ENCODE measurements at places on chromosomes 7 and 10.
A peak's percentile ranks its signal among the peaks of the same experiment; 100 is the strongest.

GRCh38 chr10:52879091-52879807 lies 106.7 kb upstream of the MBL2 start:
- DNase-seq = no peak

GRCh38 chr7:50307368-50308032 lies 3.0 kb downstream of the IKZF1 start:
- no peak for DNase-seq

DNA sequence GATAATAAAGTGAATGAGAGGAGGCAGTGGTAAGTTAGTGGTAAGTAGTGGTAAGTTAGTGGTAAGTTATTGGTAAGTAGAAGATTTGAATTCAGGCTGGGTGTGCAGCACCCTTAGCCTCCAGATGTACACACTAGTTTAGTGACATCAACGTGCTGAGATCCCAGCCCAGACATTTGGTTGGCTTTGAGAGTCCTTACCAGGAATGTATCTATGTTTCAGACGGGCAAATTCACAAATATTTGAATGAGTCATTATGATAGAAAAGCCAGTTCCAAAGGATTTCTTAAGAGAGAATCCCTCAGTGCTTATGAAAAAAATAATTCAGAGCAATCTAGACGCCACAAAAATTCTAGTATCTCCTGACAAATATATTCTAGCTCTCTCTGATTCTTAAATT lies 70.0 kb downstream of the ARL4A start:
- no peak for DNase-seq

- peak; percentile 48 for DNase-seq
Observed at GRCh38 chr7:94655126-94655847, 646 bp downstream of the SGCE start.

DNA sequence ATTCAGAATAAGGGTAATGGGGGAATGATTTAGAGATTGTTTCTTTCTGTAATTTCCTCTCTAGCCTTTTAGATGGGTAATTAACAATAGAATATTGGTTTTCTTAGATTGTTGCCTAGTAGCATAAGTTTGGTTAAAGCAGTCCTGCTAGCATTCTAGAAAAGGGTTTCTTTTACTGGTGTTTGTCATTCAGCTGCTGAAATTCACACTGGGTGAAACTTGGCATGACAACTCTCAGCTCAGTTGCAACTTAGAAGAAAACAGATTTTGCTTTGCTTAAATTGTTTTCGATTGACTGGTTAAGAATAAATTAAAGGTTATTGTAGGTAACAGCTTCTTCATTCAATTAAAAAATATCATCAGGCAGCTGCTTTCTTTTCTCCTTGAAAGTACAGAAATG lies 25.1 kb upstream of the PDK4 start:
- DNase-seq = no peak

GRCh38 chr10:59582780-59583179 lies 126.9 kb downstream of the SLC16A9 start:
- DNase-seq = no peak

- no peak for DNase-seq
Observed at GRCh38 chr10:6301488-6302075, 98.8 kb downstream of the PFKFB3 start.

DNA sequence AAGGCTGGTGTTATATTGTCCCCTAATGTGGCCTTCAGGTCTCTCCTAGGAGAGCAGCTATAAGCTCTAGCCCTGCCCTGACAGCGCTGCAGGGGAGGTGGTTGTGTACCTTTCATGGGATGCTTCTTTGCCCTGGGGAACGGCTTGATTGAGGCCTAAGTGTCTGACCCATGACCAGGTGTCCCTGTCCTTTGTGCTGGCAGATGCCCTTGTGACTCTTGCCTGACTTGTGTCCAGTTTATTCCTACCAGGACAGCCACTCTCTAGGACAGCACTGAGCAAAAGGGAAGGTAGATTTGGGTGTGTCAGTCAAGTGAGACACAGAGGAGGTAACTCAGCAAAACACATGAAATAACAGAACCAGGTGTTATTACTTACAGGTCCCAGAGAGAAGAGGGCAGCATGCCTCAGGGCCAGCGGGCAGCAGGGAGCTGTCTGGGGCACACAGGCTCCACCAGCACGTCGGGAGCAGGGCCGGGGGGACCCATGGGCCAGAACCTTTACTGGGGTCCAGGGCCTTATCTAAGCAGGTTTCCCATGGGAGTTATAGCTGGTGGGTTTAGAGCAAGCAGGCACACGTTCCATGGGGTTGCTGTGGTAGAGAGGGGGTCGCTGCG lies 10.7 kb upstream of the CHST15 start:
- DNase-seq = no peak

Measured in mesothelial cell of epicardium (in vitro differentiated cells).